ENCODE measurements at places on chromosomes 12 and 14.

DNA sequence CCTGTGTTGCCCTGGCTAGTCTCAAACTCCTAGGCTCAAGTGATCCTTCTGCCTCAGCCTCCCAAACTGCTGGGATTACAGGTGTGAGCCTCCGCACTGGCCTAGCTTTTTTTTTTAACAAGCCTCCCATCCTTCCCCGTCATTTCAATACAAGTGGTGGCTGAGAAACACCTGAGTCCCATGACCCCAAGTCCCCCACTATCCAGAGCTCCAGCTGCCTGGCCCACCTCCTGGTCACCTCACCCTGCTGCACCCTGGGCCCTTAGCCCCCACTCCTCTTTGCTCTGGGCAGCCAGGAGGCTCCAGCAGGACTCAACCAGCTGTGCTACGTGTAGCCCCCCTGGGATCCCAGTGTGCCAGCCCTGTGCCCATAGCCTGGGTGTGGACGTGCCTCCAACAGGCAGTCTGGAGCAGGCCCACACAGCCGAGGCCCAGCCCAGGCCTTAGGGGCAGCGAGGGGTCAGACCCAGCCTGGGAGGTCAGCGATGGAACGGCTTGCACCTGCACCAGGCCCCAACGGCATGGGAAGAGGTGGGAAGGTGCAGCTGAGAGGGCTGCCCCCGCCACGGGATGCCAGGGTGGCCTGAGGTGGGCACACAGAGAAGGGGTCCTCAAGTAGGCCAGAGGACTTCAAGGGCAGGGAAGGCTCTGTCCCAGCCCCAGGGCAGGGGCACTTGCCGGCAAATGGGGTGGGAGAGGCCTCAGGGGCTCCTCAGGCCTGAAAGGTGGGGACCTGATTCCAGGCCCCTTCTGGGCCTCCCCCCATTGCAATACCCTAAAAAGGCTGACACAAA lies 6.5 kb downstream of the AHNAK2 start:
- DNase-seq = no peak

- no peak for DNase-seq
Measured at GRCh38 chr14:65731933-65732506, 319.5 kb downstream of the FUT8 start.

DNA sequence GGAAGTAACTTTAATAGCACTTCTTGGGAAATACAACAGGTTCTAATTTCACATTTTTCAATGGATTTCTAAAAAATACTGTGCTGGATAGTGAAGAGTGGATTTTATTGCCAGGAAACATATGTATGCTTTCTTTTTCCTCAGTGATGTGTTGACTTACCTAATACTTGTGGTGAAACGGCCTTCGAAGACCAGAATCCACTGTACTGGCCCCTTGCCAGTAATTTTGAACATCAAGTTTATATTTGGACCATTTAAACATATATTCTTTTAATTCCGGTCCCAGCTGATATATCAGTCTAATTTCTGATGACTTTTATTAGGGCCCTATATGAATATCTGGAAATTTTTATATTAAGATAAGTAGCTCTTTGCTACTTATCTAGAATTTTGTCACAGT lies 1.8 kb downstream of the MSRB3 start:
- DNase-seq = no peak

- DNase-seq = no peak
Measured at GRCh38 chr12:121524196-121524916, 56.5 kb downstream of the KDM2B start.

GRCh38 chr14:99730876-99731546 lies 46.9 kb downstream of the CYP46A1 start:
- peak; percentile 1 for DNase-seq

- DNase-seq = no peak
Measured at GRCh38 chr14:100408350-100409002, 85.3 kb downstream of the SLC25A47 start.

- peak; percentile 40 for DNase-seq
Measured at GRCh38 chr12:94677778-94678177, 27.4 kb upstream of the TMCC3 start.

GRCh38 chr12:32398816-32399369 lies 465 bp upstream of the FGD4 start:
- no peak for DNase-seq

DNA sequence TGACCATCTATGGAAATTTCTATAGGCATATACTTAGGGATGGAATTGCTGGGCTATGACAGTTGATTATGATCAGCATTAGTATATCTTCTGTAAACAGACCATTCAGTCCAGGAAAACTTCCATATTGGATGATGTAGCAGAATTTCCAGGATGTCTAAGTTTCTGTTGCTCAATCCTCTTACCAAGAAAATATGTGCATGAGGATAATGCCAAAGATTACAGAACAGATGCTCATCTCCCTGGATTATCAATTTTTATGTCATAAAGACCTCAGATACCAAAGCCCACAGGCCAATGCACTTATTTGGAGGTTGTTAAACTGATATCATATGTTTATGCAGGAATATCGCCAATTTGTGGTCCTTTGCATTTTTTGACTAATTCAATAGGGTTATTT lies 354.4 kb upstream of the FLRT2 start:
- no peak for DNase-seq

DNA sequence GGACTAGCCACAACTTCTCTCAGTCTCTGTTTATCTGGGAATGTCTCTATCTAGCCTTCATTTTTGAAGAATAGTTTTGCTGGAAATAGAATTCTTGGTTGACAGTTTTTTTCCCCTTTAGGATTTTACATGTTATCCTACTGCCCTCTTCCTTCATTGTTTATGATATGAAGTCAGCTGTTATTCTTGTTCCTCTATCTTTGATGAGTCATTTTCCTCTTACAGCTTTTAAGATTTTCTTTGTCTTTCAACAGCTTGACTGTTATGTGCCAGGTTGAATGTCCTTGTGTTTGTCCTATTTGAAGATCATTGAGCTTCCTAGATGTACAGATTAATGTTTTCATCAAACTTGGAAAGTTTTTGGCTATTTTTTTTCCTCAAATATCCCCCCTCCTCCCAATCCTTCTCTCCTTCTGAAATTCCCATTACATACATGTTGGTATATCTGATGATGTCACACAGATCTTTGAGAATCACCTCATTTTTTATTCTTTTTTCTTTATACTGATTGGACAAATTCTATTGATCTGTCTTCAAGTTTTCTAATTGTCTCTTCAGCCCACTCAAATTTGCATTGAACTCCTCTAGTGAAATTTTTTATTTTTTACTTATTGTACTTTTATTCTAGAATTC lies 4.5 kb upstream of the GOLGA5 start:
- DNase-seq = no peak

DNA sequence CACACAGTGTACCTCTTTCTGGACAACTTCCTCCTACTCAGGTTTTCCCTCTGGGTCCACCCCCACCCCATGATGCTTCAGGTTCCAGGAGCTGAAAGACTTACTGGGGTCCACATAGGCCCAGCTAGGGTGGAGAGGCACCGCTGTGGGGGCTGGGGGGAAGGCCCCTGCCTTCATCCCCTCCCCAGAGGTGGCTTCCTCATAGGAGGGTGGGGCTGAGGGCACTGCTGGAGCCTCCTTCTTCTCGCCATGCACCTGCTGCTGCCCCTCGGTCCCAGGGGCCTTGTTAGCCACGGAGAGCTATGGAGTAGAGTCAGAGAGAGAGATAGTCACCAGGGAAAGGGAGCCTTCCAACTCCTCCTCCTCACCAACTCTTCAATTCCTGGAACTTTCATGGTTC lies 2.7 kb downstream of the FAIM2 start:
- no peak for DNase-seq
